Nephron progenitor cell (in vitro differentiated cells): ENCODE measurements at places on chromosomes 6 and 20.
A peak's percentile ranks its signal among the peaks of the same experiment; 100 is the strongest.

DNA sequence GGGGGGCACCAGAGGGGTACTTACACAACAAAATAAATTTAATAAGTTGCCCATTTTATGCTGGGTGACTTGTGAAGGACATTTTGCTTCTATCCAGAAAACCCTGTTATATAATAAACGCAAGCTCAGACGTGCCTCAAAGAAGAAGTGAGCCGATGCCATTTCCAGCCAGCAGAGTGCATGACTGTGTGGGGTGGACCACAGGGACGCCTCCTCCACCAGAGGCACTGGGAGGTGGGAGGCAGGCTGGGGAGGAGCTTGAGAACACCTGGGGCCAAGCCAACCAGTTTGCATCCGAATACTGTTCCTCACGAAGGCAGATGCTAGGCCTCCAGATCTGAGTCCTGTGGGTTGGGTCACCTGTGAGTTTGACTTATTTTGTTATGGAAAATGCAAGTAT, 363.8 kb downstream of the RNGTT start:
- no peak for DNase-seq

DNA sequence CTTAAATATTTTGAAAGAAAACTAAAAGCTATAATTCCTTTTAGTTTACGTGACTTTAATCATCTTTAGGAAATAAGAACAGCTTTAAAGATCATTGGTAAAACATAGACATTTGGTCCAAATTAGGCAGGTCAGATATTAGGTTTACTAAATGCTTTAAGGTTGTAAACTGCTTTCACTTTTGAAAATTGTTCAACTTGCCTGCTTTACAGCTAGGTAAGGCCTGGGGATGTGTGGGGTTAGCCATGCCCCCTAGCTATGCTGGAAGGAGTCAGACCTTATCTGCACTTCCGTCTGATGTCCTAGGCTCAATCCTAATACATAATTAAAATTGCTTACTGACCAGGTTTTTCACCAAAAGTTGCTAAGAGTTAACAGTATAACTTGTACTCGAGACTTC, 30.5 kb upstream of the TPD52L1 start:
- no peak for DNase-seq

GRCh38 chr20:7571521-7572055, 368.7 kb downstream of the HAO1 start:
- DNase-seq = no peak

- no peak for DNase-seq
Observed at GRCh38 chr6:87754828-87755227, 52.8 kb upstream of the AKIRIN2 start.

DNA sequence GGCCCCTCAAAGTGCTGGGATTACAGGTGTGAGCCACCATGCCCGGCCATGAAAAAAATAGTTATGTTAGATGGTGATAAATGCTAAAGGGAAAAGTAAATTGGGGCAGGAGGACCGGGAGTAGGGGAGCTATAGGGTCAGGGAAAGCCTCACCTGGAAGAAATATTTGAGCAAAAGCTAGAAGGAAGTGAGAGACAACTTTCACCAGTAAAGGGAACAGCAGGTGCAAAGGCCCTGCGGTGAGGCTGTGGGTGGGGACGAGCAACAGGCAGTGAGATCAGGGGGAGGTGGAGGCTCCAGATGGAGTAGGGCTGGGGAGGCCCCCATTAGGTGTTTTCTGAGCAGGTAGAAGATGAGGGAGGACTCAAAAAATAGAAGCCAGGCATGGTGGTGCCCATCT, 16.0 kb downstream of the BCAS4 start:
- DNase-seq = no peak

DNA sequence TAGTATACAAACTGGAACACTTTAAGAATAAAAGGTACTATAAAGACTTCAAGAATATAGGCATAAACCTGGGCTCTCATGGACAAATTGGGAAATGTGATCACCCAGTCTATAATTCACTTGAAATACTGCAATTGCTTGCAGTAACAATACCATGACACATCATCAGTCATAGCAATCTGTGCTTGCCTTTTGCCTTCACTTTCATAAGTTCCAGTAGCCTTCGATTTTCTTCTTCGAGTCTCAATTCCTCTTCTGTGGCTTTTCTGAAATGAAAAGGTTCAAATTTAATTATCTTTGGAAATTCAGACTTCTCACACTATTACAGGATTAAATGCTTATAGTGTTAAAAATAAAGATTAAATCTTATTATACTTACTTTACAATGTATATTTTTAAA, 96.3 kb upstream of the ZBTB24 start:
- no peak for DNase-seq

DNA sequence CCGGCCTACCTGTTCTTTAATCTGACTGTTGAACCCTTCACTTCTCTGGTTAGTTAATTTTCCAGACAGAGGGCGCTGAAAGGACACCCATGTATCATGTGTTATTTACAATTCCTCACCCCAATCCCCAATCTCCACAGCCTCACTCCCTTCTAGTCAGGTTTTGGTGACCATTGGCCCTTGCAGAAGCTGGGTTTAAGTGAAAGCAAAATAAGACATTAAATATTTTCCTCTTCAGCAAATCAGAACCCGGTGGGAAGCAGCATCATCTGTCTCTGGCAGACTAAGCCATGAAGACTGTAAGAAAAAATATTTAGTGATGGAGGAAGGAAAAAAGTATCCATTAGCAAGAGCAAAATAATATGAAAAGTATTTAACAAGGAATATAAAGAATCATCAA, 9.4 kb upstream of the HLA-DQA1 start:
- peak; percentile 17 for DNase-seq

DNA sequence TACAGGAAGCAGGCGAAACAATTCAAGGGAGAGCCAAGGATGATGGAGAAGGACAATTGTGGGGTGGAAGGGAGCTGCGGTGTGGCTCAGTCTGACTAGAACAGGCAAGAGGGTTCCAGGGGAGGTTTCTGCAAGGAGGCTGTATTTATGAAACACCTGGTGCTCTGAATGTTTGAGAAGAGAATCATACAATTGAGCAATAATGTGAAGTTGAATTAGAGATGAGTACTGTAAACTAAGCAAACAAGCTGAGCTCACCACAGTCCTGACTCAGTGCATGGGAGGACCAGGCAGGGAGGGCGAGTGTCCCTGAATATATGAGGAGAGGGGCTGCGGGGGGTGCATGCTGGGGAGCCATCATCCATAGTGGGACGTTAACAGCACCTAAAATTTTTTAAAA, 279.7 kb downstream of the KIF16B start:
- no peak for DNase-seq

GRCh38 chr6:90298459-90299053, 1.9 kb upstream of the BACH2 start:
- DNase-seq = no peak

GRCh38 chr6:129615496-129615895, 94.5 kb downstream of the ARHGAP18 start:
- no peak for DNase-seq

- DNase-seq = no peak
Observed at GRCh38 chr20:61803915-61804751, 261.5 kb downstream of the TAF4 start.

DNA sequence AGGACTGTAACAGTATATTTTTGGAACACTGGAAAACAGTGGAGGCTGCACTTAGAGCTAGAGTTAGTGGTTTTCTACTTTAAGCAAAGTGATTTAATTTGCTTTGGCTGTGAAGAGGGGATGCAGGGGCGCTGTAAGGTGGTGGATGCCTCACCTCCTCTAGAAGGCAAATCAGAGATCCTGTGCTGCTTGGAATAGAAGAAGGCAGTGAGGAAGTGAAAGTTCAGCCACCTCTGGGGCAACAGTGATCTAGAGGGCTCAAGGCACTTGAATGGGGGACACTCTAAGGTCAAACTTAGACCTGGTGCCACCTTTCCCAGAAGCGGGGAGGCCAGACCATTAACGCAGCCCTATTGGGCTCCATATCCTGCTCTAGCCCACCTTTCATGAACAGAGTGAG, 19.0 kb upstream of the SNRPB2 start:
- no peak for DNase-seq

DNA sequence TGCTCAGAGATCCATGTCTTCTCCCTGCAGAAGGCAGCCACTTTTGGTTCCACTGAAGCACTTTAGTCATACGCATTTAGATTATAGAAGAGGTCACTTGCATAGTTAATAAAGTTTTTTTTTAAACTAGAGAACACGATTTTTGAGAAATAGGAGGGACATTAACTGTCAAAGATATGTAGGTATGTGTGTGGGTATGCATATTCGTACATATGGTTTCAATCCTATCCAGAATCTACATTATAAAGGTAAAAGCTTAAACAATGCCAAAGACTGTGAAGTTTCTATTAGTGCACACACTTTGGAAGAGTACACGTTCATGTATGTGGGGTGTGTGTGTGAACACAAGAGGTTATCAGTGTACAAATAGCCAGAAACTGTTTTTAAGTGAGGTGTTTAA, 103.2 kb downstream of the BTBD3 start:
- no peak for DNase-seq

DNA sequence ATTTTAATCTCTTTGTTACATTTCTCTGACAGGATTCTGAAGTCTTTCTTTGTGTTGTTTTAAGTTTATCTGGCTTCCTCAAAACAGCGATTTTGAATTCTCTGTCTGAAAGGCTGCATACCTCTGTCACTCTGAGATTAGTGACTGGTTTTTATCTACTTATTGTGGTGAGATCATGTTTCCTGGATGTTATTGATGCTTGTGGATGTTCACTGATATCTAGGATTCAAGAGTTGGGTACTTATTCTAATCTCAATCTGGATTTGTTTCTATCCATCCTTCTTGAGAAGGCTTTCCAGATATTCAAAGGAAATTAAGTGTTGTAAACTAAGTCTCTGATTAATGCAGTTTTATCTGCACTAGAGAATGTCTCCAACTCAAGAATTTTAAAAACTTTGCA, 1076.1 kb upstream of the ADGRB3 start:
- DNase-seq = no peak

DNA sequence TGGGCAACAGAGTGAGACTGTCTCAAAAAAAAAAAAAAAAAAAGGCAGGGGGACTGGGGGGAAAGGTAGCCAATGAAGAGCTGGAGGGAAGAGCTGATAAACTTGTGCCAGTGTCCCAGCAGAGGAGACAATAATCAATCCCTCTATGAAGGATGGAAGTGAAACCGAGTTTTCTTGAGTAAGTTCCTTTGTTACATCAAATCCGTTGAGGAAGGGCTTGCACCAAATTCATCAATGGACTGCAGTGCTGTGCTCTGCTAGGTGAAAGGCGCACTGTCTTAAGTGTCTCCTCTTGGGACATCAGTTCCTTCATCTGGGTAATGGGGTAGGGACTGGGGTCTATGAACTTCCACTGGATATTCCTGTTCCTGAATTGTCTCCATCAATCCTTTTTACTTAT, 3.0 kb upstream of the CRIP3 start:
- no peak for DNase-seq

DNA sequence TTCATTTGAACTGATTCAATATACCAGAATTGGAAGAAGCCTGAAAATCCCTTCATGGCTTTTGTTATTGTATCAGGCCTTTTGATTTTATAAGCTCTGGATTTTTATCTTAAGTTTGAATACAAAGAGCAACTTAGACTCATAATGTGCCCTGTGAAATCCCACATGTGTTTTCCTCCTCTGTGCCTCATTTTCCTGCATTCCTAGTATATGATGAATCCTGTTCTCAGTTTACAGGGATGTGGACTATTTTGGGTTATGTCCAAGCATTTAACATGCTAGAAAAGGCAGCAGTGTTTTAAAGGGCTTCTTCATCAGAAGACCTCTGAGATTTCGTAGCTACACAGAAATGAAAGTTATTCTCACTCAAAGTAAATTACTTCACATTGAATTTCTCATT, 455.0 kb downstream of the RFPL4B start:
- DNase-seq = no peak

GRCh38 chr6:70706491-70707123, 38.9 kb downstream of the SMAP1 start:
- DNase-seq = no peak

DNA sequence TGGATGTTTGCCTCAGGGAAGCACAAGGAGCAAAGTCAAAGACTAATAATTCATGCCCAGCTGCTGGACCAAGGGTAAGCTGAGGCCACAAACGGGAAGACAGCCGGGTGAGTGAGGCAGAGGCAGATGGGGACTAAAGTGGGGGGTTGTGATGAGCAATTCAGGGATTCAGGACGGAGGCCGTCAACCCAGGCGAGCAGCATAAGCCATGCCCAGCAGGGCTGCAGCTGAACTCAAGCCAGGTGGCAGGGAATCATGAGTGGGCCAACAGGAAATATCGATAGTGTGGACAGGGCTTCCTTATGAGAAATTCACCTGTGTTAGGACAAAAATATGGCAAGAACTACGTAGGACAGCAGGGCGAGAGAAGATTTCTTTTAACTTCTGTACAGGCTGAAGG, 246.8 kb downstream of the CDC5L start:
- DNase-seq = no peak

GRCh38 chr6:37059344-37060194, 54.1 kb downstream of the FGD2 start:
- peak; percentile 53 for DNase-seq

- DNase-seq = peak; percentile 58
Observed at GRCh38 chr20:21522481-21523280, 8.8 kb upstream of the NKX2-2 start.
